ENCODE measurements at places on chromosomes 2 and 18.

- DNase-seq, result no peak
Observed at GRCh38 chr2:154589514-154589913, 109.0 kb upstream of the KCNJ3 start.

GRCh38 chr2:6181525-6181924, 489.3 kb downstream of the SOX11 start:
- no peak for DNase-seq

- no peak for DNase-seq
Observed at GRCh38 chr2:3672861-3673678, 15.1 kb downstream of the ALLC start.

DNA sequence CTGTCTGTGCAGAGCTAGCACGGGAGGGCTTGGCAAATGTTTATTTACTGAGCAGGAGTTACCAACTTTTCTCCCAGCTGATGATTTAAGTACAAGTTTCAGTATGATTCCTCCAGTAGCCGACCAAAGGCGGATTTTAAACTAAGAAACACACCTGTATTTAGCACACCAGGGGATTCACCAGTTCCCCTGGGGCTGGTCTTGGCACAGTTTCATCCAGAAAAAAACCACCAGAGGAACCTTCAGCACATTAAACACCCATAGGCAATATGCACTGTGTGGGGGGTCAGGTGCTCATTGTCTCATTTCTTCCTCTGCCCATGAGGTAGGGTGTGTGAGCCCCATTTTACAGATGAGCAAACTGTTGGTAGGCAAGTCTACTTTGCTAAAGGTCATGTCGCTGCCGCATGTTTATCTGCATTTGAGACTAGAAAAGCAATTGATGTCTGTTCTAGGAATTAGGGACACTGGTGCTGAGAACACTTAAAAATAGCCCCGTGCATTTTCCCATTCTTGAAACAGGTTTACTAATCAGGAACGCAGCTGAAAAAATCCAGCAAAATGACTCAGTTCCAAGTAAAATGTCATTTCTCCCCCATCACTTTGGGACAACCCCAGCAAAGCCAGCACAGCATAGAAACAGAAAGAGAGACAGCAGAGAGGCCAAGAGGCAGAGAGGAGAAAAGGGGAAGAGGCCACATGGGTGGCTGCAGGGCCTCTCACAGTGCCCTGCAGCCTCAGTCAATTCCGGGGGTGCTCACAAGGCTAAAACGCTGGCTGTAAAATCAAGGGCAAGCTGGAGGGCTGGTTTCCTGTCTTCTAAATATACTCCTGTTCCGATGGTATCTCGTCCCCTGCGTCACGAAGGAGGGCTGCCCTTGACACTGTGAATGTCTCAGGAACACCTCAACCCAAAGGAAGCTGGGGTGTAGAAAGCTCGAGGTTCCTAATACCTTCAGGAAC, 166.8 kb upstream of the ID2 start:
- DNase-seq, result peak; percentile 82

- DNase-seq, result no peak
Observed at GRCh38 chr2:119071476-119071875, 87.1 kb downstream of the C1QL2 start.

DNA sequence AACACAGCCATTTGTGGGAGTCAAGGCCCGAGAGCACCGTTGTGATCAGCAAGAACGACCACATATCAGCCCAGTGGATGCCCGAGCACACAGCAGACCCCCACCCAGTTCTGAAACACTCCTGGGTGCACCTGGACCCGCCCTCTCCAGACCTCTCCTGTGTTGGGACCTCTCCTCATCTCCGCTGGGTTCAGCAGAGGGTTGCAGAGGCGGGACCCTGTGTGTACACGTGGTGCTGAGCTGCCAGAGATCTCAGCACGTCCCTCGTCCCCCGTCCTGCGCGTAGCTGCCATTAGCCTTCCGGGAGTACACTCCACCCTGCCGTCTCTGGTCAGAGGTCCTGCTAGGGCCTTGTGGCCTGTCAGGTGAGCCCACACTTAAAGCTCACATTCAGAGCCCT, 51.7 kb downstream of the ADI1 start:
- no peak for DNase-seq

DNA sequence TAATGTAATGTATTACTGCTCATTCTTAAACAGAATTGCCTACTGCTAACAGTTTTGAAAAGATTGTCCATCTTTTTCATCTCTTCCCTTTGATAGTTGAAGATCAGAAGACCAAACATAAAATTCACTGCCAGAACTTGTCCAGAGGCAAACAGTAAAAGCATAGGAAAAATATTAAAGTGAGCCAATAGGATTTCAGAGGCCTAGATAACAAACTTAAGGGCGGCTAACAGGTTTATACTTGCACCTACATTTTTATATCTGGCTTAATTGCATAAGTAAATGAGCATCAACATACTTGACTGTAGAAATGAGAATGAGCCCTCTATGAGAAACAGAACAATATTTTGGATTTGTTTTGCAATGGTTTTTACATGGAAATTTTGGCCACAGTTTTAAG, 30.3 kb downstream of the ZC3H15 start:
- no peak for DNase-seq

Measured in germinal center (tissue), 1 donor.